Ovary (tissue), 10 donors: ENCODE measurements at places on chromosomes 16 and 17. TPM values are rescaled to one million over a fixed set of nuclear protein-coding genes. Genes with fewer than 3 reads are reported as not detected.

DNA sequence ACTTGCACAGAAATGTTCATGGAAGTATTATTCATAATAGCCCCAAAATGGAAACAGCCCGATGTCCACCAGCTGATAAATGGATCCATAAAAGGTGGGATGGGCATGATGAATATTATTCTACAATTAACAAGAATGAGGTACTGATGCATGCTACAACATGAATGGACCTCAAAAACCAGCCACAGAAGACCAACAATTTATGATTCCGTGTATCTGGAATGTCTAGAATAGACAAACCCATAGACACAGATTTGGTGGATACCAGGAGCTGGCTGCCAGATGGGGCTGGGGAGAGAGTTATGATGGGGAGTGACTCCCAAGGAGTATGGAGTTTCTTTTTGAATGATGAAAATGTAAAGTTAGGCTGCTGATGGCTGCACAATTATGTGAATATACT, 10.8 kb upstream of the NAGLU start:
- no peak for DNase-seq

DNA sequence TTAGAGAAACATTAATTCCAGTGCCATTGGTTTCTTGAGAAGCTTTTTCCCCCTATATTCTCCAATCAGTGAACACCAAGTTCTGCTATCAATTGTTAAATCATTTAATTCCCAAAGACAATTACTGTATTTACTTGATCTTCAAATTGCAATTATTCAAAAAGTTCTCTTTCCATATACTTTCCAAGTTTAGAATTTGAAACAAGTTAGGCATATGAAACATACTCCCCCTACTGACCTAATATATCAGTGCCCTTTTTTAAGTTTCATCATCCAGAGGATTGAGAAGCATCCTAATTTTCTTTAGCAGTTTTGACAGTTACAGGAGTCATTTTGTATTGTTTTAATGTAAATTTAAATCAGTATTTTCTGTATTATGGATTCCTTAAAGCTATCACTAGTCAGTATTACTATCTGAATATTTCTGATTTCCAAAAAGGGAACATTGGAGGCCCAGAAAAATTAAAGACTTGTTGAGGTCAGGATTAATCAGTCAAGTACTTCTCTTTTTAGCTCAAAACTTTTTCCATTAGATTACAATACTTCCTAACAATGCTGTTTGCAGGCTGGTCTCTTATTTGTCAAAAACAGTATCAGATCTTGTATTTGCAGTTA, 16.3 kb downstream of the MEIOC start:
- DNase-seq: no peak

DNA sequence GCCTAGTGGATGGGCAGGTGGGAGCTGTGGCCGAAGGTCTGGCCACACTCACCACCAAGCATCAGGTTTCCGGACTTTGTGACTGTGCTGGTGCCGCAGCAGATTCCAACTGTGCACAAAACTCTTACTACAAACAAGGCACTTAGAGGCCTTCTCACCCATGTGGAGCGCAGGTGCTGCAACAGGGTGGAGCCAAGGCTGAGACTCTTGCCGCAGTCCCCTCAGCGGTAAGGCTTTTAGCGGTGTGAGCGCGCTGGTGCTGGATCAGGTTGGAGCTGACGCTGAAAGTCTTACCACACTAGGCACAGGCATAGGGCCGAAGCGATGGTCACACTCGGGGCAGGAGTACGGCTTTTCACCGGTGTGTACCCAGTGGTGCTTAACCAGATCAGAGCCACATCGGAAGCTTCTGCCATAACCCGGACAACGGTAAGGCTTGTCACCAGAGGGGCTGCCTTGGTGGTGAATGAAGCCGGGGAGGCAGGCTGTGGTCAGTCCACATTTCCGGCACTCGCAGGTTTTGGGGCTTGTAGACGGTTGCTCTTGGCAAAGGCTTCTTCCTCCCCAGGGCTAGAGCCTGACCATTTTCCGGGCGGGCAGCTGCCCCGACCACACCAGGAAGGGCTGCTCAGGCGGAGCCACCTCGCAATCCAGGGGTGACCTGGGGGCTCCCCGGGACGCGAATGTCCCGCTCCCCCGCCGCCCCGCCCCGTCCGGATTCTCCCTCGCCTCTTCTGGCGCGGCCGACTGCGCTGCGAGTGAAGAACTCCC, 1.0 kb upstream of the ARMC5 start:
- DNase-seq: peak; percentile 60

GRCh38 chr17:28738680-28739384, 5.0 kb upstream of the TRAF4 start:
- DNase-seq: no peak

- peak; percentile 10 for DNase-seq
Measured at GRCh38 chr16:73365016-73365551, 317.2 kb upstream of the ZFHX3 start.

DNA sequence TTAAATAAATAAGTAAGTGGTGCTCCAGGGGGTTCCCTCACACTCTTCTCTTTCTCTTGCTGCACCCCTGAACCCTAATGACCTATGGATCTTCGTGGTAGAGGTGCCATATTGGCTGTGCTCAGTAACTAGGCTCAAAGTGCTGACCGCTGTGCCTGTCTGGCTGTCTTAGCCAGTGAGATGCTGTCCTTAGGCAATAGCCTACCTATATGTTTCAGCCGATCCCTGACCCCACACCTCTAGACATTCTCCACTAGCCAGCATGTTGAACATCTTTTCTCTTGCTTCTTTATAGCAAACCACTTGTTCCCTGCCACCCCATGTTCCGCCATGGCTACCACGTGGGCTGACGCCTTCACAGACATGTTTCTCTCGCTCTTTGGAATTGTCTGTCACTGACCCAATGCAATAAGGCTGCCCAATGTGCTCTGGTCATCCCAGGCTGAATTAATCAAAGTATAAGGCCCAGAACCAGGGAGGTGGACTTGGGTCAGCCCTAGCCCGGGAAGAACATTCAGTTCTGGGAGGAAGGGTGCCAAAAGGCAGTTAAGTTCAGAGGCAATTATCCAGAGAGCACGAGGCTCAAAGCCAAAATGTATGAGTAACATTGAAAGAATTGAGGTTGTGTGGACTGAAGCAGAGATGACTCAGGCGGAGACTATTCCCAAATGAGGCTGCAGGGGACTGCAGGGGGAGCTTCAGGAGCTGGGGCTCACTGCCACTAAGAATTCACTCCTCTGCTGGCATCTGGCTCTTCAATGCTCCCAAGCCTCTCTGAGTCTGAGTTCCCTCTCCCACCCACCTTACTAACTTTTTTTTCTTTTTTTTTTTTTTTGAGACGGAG, 28.7 kb upstream of the TNRC6A start:
- DNase-seq: peak; percentile 80

- no peak for DNase-seq
Measured at GRCh38 chr16:3461151-3461550, 17.7 kb downstream of the NAA60 start.

GRCh38 chr16:66486199-66486772, 59.2 kb downstream of the BEAN1 start:
- peak; percentile 19 for DNase-seq

DNA sequence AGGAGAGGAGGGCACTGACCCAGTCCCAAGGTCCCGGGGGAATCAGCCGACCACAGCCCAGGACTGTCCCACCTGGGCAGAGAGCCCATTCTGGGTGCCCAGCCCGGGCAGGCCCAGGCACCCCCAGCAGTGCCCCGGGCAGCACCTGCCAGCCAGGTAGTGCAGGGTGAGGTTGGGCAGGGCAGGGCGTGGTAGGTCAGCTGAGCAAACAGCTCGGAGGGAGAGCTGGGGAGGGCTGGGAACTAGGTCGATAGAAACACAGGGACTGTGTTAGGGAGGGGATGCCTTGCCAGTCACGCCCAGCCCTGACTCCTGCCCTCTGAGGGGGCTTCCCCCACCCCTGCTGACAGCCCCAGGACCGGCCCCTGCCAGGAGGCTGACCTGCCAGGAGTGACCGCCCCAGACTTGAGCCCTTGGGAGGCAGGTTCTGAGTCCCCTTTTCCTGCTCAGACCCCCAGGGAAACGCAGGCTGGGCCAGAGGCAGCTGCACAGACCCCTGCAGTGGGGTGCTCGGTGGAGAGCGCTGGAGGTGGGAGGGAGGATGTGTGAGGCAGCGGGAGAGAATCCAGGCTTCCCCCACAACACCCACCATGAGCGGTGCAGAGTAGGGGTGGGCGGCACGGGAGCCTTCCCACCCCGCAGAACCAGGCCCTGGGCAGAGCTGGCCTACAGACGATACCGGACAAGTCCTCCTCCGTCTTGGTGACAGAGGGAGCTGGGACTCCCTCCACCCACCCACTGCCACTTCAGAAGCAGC, 4.7 kb downstream of the HS3ST6 start:
- no peak for DNase-seq

DNA sequence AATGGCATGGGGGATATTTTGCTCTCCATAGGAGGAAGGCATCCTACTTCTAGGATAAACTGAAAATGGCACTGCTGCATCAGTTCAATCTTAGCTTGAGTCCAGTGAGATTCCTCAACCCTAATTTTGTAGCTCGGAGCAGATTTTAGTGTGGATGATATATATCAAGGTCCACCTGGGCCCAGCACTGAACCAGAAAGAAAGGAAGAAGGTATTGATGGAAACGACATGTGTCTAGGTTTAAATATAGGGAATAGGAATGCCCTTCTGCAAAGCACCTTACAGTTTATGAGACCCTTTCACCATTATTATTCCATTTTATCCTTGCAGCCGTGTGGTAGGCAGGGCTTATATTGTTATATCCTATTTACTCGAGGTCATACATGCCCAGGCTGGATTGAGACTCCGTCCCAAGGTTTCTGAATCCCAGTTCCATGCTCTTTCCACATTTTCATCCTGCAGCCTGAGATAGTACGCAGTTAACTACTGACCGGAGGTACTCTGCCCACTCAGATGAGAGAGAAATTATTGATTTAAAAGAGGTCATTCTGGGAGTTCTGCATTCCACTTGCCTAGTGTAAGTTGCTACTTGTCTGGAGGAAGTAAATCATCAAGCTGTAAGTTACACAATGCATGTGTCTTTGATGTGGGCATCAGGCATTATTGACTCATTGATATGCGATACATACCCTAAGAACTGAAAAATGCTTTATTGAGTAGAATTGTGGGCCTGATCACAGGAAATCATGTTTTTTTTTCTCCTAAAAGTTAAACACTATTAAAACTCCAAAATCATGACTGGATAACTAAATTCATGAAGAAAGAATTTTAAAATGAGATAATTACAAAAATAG, 10.1 kb downstream of the KRT39 start:
- DNase-seq: no peak

- peak; percentile 37 for DNase-seq
Measured at GRCh38 chr17:2366747-2367494, 29.6 kb downstream of the SGSM2 start.

GRCh38 chr16:86270696-86271095, 239.6 kb upstream of the FOXF1 start:
- no peak for DNase-seq

DNA sequence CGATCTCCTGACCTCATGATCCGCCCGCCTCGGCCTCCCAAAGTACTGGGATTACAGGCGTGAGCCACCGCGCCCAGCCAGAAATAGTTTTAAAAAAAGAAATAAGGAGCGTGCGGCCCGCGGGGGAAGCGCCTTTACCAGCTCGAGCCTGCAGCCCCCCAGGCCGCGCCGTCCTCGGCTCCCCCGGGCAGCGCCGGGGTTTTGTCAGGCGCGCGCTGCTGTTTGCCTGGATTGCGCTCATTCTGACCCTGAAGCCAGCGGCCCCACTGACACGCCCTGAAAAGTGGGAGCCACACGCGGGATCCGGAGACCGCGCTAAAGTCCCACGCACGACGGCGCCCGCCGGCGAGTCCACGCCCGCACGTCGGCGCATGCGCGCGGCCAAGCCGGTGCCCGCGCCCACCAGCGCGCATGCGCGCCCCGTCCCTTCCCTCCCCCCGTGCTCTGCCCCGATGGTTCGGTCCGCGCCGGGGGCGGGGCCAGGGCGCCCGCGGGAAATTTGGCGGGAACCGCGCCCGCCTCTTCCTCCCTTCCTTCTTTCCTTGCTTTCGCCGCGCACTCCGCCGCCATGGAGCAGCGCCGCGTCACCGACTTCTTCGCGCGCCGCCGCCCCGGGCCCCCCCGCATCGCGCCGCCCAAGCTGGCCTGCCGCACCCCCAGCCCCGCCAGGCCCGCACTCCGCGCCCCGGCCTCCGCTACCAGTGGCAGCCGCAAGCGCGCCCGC, at the start of gene CDT1:
TSS of gene CDT1 (plus strand) at position 526 of the 724 bp plus-strand sequence. CDS start at position 569, 43 bp downstream.
- DNase-seq: peak; percentile 90

DNA sequence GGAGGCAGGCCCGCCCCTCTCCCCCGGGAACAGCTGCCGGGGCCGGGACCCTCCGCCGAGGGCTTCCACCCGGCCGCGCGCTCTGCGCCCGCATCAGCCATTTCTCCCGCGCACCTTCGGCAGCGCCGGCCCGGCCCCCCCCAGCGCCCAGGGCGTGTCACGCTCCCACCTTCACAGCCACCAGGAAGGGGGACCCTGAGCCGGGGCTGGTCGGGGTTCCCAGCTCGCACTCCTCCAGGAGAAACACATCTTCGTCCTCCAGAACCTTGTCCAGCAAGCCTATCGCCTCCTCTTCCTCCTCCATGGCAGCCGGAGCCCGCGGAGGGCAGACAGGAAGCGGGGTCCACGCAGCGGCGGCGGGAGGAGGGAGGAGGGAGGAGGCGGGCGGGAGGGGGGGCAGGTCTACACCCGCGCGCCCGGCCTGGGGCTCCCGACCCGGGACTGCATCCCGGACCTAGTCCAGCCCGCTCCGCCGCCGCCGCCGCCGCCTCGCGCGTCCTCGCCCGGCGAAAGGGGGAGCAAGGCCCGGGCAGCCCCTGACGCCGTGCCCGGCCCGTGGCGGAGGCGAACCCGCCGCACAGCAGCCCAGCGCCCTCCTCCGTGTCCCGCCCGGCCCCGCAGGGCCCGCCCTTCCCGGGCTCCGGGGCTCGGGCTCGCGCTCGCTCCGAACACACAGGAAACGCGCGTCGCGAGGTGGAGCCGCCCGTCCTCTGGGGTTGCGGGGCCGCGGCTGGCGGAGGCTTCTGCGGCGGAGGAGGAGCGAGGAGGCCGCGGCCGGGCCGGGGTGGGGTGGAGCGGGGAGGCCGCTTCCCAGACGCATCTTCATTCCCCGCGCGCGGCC, 70.8 kb downstream of the ABR start:
- DNase-seq: peak; percentile 69

Gene GRB7
- 0.23 TPM for polyA plus RNA-seq

Gene RUNDC3A
- polyA plus RNA-seq: 1.9 TPM

Gene PNMT
- polyA plus RNA-seq: 1.1 TPM
